ENCODE measurements at places on chromosomes 11 and 22.

DNA sequence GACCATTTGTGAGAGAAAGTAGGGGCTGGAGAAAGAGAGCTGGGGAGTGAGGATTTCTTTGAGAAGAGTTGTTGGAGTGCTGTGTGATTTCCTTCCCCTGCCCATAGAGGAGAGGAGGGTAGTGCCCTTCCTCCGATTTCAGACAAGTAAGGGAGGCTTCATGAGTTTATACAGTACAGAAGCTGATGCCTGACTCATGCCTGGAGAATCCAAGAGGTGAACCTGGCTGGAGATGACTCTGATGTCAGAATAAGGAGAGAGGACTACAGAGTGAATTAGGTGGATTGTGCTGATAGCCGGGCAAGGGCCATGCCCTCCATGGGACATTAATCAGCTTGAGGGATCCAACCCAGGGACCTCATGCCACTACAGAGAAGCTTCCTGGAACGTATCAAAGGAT lies 91.6 kb downstream of the FAR1 start:
- DNase-seq = no peak

DNA sequence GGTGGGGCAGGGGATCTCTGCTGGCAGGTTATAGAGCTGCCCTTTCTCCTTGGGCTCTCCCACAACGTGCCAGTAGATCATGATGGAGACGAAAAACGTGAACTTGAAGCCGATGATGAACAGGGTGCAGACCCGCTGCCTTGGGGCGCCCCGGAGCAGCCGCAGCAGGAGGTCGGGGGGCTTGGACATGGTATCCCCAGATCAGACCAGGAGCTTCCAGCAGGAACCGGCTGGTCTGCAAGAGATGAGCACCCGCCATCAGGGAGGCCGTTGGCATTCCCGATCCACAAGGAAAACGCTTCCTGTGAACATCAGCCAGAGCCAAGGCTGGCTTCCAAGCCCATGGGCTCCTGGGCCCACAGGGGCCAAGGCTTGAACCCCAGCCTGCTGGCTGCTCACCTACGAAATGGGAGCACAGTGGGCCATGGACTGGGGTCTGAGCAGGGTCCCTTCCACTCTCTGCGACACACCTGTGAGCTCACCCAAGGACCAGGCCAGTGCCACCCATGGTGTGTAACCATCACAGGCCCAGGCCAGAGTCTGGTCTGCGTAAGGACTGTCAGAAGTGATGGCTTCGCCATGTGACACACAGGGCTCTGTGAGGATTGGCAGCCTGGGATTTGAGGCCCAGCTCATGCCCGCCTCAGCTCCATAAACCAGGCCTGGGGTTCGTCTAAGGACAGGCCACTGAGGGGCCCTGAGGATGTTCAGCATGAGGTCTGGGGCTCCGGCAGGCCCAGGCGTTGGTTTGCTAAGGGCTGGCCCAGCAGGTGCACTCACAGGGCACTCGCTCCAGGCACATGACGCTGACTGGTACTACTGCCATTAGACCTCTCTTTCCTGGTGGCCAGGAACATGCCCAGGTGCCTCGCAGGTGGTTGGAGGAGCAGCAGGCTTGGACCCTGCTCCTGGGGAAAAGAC lies 26.6 kb downstream of the A4GALT start:
- DNase-seq = no peak

GRCh38 chr11:74492084-74492483 lies 1.4 kb downstream of the LIPT2 start:
- no peak for DNase-seq

GRCh38 chr11:45110562-45110961 lies 35.9 kb upstream of the PRDM11 start:
- DNase-seq = no peak

DNA sequence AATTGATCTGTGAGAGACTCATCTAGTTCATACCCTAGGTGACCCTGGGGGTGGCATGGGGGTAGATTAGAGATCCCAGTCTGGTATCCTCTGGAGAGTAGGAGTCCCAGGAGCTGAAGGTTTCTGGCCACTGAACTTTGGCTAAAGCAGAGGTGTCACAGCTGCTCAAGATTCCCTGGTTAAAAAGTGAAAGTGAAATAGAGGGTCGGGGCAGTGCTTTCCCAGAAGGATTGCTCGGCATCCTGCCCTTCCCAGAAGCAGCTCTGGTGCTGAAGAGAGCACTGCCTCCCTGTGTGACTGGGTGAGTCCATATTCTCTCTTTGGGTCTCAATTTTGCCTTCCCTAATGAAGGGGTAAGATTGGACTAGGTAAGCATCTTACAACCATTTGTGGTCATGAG lies 653 bp downstream of the IL18BP start:
- no peak for DNase-seq

DNA sequence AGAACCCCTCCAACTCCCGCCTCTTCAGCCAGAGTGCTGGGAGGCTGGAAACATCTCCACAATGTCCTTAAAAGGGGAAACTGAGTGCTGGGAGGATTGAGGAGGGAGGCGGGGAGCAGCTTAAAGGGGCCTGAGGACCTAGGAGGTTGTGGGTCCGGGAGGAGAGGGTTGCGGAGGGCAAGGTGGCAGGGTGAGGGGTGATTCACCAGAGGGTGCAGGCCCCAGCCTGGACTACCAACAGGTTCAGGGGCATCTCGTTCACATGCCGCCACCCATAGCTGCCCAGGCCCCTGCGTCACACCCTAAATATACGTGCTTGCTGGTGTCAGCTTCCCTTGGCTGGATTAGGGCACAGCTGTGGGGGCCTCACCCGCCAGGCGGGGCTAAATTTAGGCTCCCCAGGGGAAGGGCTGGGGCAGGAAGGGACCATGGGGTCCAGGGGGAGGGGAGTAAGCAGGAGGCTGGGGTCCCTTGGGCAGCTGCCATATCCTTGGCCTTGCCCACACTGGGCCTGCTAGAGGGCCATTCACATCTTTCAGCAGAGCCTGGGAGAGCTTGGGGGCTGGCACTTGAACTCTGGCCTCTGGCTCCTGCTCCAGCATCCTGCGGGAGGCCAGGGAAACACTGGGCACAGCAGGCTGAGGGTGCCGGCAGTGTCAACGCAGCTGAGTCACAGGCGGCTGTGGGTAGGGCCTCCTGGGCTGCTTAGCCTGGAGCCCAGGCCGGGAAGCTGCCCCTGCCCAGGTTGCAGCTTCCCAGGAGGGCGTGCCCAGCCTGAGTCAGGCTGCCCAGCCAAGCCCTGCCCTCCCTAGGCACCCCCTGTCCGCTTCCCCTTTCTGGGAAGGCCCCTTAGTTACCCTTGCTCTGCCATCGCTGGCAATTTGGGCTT lies 1.3 kb downstream of the EHBP1L1 start:
- DNase-seq = no peak

DNA sequence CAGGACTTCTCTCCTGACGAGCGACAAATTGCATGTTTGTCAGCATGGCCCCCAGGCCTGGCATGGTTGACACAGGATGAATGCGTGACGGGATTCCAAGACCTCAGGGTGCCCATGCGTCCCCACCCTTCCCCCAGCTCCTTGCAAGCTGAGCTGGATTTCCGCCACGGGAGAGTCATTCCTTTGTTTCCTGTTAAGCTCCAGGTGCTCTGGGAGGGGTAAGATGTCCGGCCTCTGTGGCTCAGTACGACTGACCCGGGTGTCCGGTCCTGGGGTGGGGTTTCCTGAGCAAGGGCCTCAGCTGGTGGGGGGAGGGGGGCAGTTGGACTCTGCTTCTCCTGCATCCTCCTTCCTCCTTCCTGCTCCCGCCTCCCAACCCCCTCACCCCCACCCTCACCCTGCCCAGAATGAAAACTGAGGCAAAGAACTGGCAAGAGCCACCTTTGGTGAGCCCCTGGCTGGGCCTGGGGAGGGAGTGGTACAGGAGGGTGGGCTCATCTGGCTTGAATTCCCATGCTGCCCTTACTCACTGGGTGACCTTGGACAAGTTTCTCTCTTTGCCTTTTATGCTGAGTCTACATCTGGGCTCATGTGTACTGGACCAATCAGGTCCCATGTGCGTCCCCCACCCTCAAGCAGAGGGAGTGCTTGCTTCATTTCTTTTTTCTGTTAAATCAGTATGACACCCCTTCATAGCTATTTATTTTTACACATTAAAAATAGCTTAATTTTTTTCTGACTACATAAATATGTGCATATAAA lies 2.5 kb downstream of the CDC42EP2 start:
- no peak for DNase-seq

GRCh38 chr22:49760630-49761571 lies 66.8 kb downstream of the BRD1 start:
- no peak for DNase-seq

- DNase-seq = no peak
Measured at GRCh38 chr22:19901577-19902244, 39.9 kb upstream of the COMT start.
